Stimulated activated CD8-positive, alpha-beta memory T cell treated with anti-CD3 and anti-CD28 coated beads, Interleukin-2, amount 100 ng/mL, for 48 hours (primary cell): ENCODE measurements at places on chromosomes 5 and 9.
A peak's percentile ranks its signal among the peaks of the same experiment; 100 is the strongest.

GRCh38 chr5:99320436-99320835 is 391.6 kb upstream of the CHD1 start:
- no peak for DNase-seq

DNA sequence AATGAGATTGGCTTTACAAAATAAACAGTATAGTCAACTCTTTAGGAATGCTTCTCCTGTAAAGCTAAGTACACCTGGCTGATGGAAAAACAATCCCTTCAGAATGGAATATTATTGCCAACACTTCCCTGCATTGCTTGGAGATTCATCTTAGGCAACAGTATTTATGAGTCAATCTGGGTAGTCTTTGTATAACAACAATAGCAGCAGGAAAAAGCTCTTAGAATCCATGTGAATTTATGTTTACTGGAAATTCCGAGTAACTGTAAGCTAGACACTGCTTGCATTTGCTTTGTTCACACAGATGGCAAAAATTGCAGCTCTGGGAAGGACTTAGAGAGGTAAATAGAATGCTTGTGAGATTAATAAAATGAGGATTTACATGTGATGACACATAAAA is 101.7 kb upstream of the NTRK2 start:
- DNase-seq = no peak

GRCh38 chr5:172751761-172752510 is 19.1 kb downstream of the DUSP1 start:
- no peak for DNase-seq

DNA sequence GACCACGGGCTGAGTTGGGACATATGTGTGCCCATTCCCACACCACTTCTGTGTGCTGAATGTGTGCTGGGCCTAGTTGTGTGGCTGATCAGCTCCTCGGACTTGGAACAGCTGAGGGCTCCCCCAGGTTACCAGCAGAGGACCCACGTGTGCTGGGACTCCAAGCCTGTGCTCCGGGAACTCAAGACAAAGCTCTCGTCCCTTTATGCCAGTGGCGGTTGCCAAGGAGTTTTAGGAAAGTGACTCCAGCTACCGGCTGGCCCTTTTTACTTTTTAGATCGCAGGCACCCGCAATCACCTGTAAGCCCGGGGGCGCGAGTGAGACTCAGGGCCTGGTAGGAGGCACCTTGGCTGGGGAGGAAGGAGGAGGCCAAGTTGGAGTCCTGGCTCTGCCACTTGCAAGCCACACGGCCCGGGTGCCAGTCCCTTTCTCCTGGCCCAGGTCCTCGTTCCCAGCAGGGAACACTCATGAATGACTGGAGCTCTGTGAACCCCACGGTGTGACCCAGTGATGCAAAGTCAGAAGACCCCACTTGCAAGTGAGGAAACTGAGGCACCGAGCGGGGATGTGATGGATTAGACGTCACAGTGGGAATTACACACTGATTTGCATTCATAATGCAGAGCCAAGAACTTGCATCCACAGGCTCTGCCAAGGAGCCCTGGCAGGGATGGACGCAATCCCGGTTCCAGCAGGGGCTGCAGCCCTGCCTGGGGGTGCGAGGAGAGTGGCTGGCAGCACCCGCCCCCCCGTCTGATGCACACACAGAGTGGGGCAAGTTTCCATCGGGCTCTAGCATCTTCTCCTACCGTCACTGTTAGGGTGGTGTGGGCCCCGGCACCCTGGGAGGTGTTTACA is 26.9 kb downstream of the CRB2 start:
- DNase-seq = no peak

- DNase-seq = no peak
Measured at GRCh38 chr9:81874931-81875330, 53.3 kb upstream of the SPATA31D4 start.

- no peak for DNase-seq
Measured at GRCh38 chr9:135291165-135291564, 188.4 kb upstream of the PPP1R26 start.

DNA sequence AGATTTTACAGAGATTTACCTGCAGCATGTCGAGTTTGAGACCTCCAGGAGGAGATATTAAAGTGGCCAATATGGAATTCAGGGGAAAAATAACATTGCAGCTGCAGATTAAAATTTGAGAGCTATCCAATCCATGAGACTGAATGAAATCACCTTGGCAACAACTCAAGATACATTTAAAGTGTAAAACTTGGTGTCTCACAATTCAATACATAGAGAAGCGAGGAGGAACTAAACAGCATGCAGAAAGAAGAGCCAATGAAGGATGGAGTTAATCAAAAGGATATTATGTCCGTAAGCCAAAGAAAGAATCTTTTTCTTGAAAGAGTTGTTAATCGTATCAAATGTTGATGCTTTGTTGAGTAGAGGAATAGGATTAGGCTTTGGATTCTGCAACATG is 455.1 kb downstream of the CDH18 start:
- no peak for DNase-seq

- no peak for DNase-seq
Measured at GRCh38 chr5:179776411-179776938, 17.3 kb upstream of the LTC4S start.

DNA sequence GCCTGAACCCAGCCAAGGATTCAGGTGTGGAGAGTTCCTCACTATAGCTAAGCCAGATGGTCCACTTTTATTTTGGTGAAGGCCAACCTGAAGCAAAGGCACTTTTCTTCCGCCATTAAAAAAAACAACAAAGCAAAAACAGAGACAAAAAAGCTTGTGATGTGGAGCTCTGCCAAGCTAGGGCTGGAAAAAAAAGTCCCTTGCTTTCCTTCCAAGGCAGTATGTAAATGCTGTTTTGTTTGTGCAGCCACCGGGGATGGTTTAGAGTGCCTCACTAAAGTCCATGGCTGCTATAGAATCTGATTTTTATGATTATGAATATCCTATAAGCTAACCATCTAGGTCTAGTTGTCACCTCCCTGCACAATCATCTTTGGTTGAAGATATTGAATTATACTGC is 14.9 kb downstream of the MEGF10 start:
- DNase-seq = no peak

DNA sequence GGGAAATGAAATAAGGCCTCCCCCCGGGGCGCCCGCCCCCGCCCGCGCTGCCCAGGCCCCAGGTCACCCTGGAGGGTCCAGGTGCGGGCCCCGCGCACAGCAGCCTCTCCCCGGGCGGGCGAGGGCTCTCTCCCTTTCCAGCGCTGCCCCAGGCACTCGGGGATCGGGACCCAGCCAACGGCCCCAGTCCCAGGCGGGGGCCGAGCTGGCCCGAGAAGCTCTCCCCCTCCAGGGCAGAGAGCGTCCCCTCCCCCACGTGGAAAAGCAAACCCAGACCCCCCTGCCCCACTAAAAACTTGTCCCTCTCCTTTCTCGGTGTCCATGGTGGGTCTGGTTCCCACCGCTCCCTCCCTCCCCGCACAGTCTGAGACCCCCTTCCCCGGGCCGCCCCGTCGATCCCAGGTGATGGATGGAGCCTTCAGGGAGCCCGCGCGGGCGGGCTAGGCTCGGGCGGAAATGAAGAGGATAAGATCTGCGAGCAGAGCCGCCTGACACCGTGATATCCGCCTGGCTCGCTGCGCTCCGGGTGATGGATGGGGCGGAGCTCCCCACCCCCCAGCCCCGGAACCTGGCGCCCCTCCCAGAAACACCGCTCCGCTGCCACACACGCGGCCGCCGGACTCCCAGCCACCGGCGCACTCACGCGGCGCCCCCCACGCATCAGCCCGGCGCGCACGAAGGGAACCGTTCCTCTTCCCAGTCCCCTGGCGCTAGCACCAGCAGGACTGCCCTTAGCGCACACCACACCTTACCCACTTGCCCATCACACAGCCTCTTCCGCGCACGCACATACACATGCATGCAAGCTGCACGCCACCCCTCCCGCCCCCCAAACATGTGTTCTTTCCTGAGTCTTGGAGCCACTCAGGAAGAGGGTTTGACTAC is 81.7 kb upstream of the ZBTB43 start:
- DNase-seq = peak; percentile 65

DNA sequence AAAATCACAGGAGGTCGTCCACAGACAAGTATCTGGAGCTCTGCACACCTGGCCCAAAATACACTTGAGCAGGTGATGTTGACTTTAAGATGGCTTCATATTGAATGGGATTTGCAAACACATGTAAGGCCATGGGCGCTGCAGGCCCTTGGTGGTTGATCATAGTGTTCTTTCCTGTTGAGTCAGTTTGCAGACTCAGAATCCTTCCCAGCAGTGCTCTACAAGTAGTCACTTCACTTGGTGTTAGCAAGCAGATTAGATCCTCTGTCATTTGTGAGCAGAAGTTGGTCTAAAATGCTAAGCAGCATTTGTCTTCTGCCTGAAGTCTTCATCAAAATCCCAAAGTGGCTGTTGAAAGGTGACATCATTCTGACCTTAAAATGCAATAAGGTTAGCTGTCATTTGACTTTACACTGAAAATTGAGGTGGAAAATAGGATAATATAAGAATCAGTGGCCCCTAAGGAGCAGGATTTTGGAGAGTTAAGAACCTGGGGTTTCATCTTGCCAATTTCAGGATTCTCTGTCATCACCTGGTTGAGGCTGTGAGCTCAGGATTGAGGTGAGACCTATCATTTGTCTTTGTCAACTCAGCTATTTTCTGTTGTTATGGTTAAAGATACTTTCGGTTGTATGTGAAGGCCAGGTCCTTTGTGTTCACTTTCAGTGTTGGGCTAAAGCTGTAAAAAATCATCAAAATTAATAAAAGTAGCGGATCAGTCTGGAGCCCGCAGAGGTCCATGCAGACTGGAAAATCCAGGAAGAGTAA is 114.5 kb downstream of the LRRC70 start:
- no peak for DNase-seq

GRCh38 chr5:34570721-34571676 is 85.1 kb upstream of the RAI14 start:
- no peak for DNase-seq

- DNase-seq = no peak
Measured at GRCh38 chr5:149324641-149325040, 20.7 kb upstream of the GRPEL2 start.

GRCh38 chr5:125526966-125527365 is 780.5 kb upstream of the ZNF608 start:
- DNase-seq = no peak

DNA sequence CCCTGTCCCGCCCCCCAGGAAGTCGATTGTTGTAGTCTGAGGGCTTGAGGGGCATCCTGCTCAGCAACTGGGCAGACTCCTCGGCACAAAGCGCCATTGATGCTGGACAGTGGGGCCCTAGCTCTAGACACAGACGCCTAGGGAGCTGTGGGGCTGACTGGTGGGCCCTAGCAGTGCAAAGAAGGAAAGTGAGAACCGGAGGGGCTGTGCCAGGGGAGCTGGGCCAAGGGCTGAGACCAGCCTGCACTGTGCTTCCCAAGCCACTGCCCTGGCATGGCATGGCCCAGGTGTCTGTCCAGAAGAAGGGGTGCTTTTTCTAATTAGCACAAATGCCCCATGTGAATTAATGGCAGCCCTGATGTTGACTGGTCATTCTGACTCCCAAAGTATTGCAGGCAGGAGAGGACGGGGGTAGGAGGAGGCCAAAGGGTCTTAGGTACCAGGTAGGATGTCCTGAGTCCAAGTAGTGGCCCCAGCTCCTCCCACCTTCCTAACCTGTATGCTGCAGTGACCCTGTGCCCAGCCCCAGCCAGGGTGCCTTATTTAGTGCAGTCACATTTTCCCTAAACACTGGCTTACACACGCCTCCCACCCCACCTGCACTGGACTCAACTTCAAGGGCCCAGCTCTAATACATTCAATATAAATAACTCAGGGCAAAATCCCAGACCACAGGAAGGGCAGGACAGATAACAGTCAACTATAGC is 15.9 kb downstream of the TCF7 start:
- no peak for DNase-seq

DNA sequence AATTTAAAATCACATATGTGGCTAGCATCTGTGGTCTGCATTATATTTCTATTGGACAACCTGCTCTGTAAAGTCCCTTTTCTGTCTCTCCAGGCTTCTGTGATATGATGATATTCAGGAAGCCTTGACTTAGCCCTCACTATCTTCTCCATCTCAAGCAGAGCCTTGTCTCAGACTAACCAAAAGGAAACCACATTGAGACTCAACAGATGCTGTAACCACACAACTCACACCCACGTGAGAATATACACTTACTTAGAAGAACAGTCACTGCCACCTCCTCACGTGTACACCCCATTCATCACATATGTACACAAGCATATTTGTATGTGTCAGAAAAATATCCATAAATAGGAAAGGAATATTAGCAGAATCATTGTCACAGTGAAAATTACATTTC is 33.6 kb downstream of the HTR4 start:
- DNase-seq = no peak

DNA sequence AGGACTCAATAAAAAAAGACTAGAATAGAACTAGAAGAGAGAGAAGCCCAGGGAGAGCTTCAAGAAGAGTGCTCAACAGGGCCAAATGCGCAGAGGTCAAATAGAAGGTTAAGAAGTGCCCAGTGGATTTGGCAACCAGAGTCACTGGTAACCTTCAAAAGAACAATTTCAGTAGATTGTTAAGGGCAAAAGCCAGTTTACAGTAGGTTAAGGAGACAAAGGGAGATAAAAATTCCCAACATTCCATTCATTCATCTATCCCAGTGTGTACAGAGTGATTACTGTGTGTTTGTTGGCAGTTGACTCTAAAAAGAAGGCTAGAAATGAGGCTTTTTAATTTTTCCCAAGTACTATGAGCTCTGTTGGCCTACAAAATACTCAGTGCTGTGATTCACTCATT is 69.4 kb downstream of the RIGI start:
- no peak for DNase-seq

DNA sequence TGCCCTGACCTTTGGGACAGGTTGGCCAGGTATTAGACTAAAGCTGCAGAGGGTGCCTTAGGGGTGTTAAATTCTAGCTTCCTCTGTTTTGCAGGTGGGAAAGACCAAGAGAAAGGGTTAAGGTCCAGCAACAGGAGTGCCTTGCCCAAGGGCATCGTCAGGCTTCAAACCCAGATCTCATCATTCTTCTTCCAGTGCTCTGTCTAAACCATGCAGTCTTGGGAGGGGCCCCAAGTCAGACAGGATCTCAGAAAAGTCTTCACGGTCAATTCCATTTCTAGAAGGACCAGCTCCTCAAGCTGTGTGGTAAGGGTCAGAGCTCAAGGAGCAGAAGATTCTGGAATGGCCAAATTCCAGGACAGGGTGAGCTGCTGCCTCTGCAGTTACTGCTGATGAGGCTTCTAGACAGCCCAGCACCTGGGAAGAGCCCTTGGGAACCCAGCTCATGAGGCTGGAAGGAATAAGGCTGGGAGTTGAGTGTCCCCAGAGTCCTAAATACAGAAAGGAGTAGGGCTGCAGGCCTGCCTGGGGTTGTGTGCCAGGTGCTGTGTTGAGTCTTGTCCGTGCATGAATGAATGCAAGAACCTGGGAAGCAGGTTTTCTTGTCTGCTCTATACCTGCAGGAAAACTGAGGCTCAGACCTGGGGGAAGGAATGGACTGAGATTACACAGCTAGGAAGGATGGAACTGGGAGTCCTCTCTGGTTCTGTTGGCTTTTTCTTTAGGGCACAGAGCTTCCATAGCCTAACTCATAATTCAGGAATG is 69.3 kb downstream of the WWC1 start:
- no peak for DNase-seq
